ENCODE measurements at places on chromosomes 7 and 10.

GRCh38 chr7:51242007-51242691, 74.5 kb downstream of the COBL start:
- no peak for DNase-seq

DNA sequence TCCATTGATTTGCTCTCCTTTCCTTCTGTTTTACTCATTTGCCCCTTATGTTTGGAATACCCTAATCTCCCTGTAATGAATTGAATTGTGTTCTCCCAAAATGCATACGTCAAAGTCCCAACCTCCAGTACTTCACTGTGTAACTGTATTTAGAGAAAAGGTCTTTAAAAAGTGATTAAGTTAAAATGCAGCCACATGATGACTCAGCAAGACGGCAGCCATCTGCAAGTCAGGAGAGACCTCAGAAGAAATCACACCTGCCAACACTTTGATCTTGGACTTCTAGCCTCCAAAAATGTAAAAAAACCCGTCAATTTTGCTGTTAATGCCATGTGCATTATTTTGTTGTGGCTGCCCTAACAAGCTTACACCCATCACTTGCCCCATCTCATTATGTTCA, 85.3 kb upstream of the PCLO start:
- DNase-seq, result no peak

GRCh38 chr10:76408646-76409045, 977.2 kb downstream of the LRMDA start:
- no peak for DNase-seq

- no peak for DNase-seq
Measured at GRCh38 chr7:143217806-143218205, 4.0 kb upstream of the TAS2R40 start.

DNA sequence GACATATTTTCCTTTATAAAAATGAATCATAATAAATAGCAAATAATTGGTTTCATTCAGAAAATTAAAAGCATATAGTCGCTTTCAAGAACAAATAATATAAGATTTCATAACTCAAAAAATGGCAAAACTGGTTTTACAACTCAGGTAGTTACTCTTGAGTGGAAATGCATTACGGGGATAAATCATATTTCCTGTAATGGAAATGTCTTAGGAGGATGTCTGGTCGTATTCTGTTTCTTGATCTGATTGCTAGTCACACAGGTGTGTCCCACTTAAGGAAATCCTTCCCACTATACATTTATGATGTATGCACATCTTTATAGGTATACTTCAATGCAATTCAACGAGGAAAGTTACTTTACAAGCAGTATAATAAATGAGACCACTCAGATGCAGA, 20.7 kb downstream of the NRAP start:
- DNase-seq, result no peak

- DNase-seq, result no peak
Measured at GRCh38 chr10:86964061-86964846, 4.0 kb upstream of the ADIRF start.

- peak; percentile 97 for DNase-seq
Measured at GRCh38 chr10:21517134-21518031, 8.1 kb downstream of the SKIDA1 start.

- DNase-seq, result no peak
Measured at GRCh38 chr7:104931181-104931781, 82.7 kb upstream of the KMT2E start.

- DNase-seq, result peak; percentile 29
Measured at GRCh38 chr7:45921699-45922519, 837 bp upstream of the IGFBP3 start.

DNA sequence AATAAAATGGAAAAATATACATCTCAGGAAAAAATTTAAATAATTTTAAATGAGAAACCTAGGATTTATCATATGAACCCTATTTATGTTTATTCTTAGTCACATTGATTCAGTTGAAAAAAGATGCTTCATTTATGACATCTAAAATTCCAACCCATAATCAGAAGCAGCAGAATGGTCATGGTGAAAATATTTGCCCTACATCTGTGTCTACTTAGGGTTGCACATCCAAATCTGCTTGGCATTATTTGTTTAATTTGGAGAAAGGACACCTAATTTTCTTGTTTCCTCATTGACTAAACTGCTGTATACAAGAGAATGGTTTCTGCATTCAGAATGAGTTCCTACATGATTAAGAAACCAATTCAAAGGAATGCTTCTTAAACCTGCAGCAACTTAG, 72.9 kb upstream of the SKAP2 start:
- no peak for DNase-seq

GRCh38 chr7:23712368-23713284, 2.6 kb downstream of the STK31 start:
- DNase-seq, result no peak
